Activated naive CD8-positive, alpha-beta T cell treated with anti-CD3 and anti-CD28 coated beads for 36 hours (primary cell): ENCODE measurements at places on chromosomes 5 and 9. TPM values are rescaled to one million over a fixed set of nuclear protein-coding genes. Genes with fewer than 3 reads are reported as not detected.

PCDHGB3 gene
- not detected for total RNA-seq

DNA sequence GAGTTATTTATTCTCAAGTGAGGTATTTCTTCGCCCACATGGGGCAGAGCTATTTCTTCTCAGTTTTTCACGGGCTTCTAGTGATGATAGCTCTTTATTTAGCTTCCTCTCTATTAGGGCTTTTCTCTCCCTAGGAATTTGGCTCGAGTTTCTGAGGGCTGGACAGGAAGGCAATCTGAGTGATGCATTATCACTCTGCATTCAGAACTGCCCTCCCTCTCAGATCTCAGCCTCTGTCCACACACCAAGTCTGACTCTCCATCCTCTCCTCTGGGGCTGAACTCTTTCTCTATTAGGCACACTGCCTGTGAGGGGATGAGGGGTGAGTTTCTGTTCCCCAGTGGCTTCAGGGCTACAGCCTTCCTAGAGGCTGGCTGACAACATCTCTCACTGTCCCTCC, 14.9 kb upstream of the SCAMP1 start:
- H3K4me1 ChIP-seq = no peaks in the 10 kb centered on the region
- DNase-seq = no peak
- H3K27ac ChIP-seq = no peak overlapping the region
- H3K27me3 ChIP-seq = peaks cover 9% of the 10 kb centered on the region
- H3K36me3 ChIP-seq = no peaks in the 10 kb centered on the region

DNA sequence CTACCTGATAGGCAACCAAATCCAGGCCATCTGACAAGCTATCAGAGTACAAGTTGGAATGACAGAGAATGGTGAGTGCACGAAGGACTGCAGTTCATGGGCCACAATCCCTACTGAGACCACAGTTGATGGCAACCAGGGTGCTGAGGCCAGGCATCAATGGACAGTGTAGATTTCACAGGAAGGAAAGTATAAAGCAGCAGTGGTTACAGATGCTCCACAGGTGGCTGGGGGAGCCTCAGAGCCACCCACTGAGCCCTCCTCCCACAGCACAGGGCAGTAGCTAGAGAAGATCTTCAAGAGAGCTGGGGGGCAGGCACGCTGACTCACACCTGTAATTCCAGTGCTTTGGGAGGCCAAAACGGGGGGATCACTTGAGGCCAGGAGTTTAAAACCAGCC, 49.4 kb downstream of the RETREG1 start:
- H3K4me3 ChIP-seq = no peak overlapping the region
- H3K4me1 ChIP-seq = peaks cover 10% of the 10 kb centered on the region
- H3K36me3 ChIP-seq = peaks cover 23% of the 10 kb centered on the region
- no peak for DNase-seq
- no peaks in the 10 kb centered on the region for H3K27me3 ChIP-seq

DNA sequence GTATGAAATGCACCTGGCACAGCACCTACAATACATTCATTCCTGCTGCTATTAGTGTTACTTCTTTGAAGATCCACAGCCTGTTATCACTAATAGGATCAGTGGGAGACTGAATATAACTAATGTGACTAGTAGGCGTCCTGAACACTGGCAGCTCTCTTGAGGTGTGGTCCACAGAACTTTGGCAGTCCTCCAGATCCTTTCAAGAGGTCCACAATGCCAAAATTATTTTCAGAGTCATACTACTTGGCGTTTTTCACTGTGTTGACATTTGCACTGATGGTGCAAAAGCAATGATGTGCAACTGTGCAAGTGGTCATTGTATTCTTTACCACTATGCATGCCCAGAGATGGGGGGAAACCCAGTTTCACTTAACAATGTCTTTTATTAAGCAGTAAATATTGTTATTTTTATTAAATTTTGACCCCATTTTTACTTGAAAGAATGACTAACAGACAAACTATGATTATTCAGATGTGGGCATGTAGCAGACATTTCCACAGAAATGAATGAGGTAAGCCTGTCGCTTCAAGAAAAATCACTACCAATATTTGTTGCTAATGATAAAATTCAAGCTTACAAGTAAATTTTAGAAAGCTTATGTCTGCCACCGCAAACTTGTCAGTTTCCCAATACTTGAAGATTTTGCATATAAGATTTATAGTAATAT, 48.9 kb downstream of the ADRB2 start:
- no peak overlapping the region for H3K4me3 ChIP-seq
- no peaks in the 10 kb centered on the region for H3K36me3 ChIP-seq
- H3K27ac ChIP-seq = no peak overlapping the region
- no peaks in the 10 kb centered on the region for H3K4me1 ChIP-seq
- H3K27me3 ChIP-seq = peaks cover 9% of the 10 kb centered on the region

- H3K4me3 ChIP-seq = no peak overlapping the region
- peaks cover 14% of the 10 kb centered on the region for H3K4me1 ChIP-seq
- H3K27me3 ChIP-seq = no peaks in the 10 kb centered on the region
- H3K36me3 ChIP-seq = peaks cover 43% of the 10 kb centered on the region
Measured at GRCh38 chr5:75348241-75348640, 11.2 kb downstream of the HMGCR start.
